ENCODE measurements at places on chromosomes 12 and 14.

DNA sequence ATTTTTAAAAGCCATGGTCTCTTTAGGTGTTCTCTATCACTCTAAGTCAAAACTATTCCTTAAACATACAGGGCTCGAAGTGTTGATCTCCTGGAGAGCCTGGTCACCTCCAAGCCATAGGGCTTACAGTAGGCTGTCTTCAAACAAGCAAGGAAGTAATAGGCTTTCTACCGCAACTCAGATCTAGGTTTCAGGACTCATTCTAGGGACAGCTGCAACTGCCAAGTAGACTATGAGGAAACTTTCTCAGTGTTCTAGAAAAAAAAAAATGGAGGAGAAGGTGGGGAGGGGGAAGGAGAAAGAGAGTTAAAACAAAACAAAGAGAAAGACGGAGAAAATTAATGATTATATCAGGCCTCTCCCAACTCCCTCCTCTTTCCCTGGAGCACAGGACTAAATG, 106.9 kb upstream of the ETV6 start:
- DNase-seq = no peak

DNA sequence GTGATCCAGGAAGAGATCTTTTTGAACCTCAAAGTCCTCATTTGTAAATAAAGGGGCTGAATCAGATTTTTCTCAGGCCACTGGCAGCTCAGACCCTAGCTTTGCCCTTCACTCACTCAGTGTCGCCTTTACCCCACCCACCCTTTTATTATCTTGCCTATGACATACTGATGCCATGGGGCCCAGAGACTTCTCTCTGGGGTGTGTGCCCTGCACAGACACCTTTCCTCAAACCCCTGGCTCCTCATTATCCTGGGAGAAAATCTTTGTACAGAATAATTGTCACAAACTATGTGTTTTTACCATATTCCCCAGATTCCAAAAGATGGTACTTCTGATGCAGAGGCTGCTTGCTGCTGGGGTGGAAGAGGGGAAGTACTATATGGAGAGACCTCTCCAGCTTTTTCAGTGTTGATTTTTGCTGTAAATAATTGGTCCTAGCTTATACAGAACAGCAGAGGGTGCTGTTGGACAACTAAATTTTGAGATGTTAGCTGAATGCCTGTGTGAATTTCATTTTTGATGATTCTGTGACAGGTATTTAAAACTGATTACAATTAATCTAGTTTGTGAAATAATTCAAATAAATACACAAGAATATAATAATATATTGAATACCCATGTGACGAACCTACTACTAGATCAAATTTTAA, 53.9 kb upstream of the DCD start:
- DNase-seq = peak; percentile 63

DNA sequence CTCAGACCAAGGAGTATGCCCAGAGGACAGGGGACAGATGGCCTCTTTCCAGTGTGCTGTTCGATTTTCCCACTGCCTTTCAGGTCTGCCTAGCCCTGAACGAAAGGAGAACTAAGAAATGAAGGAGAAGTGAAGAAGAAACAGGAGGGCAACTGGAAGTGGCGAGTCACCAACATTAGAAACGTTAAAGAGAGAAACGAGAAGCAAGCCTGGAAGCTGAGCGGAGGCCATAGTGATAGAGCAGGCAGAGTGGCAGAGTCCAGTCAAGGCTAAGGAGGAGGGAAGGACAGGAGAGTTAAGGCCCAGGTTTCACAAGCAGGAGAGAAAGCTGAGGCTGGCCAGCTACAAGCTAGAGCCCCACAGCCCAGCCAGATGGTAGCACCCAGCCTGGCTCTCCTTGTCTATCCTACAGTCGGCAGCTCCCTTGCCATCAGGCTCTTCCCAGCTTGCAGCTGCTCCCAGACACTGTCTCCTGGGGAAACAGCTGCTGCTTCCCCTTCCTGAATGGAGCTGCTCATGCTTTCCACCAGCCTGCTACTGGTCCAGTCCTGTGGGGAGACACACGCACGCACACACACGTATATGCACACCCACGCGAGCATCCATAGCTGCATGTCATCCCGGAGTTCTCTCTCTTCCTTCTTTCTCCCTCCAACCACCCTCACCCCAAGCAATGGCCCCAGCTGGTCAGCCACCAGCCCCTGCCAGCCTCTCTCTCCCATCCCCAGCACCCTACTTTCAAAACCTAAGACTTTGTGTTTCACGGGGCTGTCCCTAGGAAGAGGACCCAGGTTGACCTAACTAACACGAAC, 139.7 kb upstream of the CCND2 start:
- DNase-seq = no peak

DNA sequence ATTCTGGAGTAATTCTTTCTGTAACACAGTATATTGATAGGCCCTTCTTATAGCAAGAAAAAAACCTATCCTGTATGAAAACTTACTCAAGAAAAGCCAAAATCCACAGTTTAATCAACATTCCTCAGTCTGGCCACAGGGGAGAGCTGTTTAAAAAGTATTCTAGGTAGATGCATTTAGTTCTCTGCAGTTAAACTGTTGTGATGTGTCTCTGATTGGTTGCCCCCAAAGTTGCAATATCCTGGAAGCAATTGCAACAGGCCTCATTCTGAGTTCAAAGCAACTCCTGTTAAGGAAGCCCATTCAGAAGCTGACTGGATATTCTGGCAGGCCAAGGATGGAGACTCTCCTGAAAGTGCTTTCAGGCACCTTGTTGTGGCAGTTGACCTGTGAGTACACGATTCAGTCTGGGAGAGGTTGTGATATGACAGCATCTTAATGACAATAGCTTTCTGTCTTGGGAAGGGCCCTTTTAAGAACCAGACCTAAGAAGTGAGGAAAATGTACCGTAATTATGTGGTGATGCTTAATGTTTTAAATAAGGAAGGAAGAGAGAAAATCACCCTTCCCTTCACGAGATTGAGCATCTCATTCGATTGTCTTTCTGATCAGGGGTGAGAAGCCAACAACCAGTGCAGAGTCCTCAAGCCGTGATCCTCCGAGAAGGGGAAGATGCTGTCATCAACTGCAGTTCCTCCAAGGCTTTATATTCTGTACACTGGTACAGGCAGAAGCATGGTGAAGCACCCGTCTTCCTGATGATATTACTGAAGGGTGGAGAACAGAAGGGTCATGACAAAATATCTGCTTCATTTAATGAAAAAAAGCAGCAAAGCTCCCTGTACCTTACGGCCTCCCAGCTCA, 420.7 kb downstream of the DAD1 start:
- no peak for DNase-seq

GRCh38 chr14:21537090-21537424, 10.9 kb upstream of the SALL2 start:
- no peak for DNase-seq

Data from NCI-H1417 treated with DMSO at 0.1 percent for 48 hours (cell line).